ENCODE measurements at places on chromosomes 16 and 17.

- DNase-seq: no peak
These were observed 1.8 kb upstream of the ZNRF1 start for GRCh38 chr16:74997042-74997491.

DNA sequence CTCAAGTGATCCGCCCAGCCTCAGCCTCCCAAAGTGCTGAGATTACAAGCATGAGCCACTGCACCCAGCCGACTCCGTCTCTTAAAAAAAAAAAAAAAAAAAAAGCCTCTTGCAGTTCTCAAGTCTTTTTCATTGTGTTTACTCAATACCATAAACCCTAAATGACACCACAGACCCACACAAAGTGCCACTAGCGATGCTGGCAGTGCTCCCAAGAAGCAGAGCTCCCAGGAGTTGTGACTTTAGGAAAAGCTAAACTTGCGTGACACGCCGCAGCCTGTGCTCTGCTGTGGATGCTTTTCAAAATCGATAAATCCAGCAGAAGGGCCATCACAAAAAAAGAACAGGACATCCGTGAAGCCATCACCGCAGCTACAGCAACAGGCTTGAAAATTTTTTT lies 114.7 kb downstream of the ANKRD11 start:
- no peak for DNase-seq

- DNase-seq: no peak
These were observed 237.1 kb downstream of the PARN start for GRCh38 chr16:14392960-14393359.

DNA sequence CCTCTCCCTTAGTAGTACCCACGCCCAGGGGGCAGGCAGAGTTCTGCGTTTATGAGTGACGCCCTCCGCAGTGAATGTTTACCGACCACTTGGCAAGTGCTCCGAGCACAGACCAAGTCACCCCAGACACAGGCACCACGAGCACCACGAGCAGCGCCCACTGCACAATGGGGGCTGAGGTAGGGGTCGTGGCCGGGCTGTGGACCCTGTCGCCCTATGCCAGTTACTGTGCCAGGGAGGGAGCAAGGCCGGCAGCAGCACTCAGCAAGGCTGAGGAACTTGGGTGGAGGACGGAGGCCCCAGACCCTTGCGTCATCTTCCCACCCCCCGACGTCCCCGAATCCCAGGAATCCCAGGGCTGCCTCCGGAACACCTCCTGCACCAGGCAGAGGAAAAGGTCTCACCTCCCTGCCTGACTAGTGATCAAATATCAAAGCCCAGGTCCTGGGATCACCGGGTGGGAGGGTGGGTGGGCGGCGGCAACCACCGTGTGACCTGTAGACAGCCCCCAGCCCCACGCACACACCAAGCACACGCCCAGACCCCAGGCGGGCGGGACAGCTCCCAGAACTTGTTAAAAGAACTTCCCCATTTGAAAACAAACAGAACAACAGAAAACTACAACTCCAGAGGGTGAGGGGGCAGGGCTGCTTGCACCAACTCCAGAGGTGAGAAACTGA lies 5.4 kb downstream of the VASN start:
- no peak for DNase-seq

- DNase-seq: no peak
These were observed 22.4 kb downstream of the TADA2A start for GRCh38 chr17:37429039-37429438.
